ELR (cell line): ENCODE measurements at places on chromosomes 3 and 15.

GRCh38 chr15:33314069-33314468, 3.3 kb downstream of the RYR3 start:
- DNase-seq: no peak

GRCh38 chr15:80439140-80439539, 35.0 kb downstream of the ARNT2 start:
- no peak for DNase-seq

DNA sequence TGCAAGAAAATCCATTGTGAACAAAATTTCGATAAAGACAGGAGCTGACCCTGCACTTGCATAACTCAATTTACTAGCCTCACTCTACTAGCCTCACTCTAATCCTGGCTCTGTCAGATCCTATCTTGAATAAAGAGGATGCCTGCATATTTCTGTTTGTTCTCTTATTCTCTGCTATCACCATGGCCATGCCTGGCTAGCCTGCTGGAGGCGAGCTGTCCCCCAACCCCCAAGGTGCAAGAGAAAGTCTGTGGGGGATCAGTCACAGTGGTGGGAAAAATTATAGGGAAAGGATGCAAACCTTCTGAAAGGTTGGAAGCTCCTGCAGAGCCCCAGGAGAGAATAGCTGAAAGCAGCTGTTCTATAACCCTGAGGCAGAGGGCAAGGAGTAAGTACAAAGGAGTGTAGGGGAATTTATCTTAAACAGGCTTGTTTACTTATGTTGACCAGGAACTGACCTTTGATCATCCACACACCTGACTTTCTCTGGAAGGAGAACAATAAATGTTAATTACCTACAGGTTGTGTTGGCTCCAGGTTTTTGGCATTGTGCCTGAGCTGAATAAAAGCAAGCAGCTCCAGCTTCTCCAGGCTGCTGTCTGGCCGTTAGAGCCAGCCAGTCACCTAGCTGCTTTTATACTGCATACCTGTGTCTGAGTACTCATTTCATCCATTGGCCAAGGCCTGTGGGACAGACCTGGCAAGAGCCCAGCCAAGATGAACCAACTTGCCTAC, 137.7 kb upstream of the RASGRP1 start:
- DNase-seq: no peak

DNA sequence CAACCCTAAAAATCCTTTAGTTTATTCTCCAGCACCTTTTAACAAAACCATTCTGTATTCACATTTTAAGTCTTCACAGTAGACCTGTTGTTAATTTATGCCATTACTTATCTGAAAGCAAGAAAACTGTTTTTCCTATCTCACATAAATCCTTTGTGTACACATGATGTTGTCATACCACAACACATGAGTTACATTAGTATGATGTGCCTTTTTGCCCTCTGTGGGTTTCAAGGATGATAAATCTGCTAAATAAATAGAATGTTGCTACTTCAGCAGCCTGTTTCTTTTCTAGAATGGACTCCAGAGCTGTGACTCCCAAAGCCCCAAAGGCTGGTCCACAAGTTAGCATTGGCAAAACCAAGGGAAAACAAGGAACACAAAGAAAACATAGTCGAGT, 151.6 kb downstream of the SERPINI1 start:
- peak; percentile 25 for DNase-seq

DNA sequence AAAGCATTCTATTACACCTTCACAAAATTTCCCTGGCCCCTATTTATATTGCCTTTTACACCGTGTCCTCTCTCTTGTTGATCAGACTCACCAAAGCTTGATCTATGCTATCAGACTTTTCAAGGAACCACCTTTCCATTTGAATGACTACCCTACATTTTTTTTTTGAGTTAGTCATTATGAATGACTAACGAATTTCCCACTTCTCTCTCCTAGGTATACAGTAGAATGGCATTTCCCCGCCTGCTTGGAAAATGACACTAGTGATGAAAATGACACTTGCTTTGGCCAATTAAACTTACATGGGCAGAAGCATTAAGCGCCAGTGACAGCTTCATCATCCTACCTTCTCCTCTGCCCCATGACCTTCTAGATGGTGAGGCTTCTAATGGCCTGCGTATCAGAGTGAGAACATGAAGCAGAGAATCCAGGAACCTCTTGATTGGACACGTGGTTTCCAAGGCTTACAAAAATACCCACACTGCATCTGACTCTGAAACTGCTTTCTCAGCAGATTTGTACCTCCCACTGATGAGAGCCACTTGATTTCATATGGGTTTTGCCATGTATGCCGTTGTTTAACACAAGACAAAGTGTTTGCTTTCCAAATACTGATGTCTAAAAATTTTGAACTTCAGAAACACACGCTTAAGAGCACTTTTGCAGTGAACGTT, 370.5 kb downstream of the CTNNB1 start:
- DNase-seq: peak; percentile 8
